Esophagus squamous epithelium (tissue), 5 donors: ENCODE measurements at places on chromosomes 16 and 17.

DNA sequence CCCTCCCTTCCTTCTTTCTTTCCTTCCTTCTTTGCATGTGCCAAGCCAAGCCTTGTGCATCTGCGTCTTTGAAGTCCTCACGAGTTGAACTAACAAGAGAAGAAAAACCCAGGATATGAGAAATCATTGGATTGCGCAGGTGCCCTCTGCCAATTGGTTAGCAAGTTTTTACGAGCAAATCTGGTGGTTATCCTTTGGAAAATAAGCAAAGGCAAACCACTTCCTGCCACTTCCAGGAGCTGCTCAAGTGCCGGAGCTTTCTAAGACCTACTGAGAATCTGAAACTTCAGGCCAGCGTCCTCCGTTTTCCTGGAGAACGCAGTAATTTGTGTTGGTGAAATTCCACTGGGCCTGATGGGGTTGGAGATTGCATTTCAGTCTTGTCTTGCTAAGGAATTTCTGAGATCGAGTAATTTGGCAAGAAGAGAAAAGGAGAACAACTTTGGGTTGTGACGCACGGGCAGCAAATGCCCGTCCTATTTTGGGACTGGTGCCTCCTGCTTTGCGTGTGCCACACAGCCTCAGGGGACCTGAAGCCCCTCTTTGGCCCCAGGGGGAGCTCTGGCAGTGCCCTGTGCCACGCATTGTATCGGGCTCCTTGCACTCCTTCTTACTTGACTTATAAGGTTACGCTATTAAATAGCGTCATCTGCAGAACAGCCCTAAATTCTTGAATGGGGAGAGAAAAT, 56.4 kb downstream of the CMIP start:
- DNase-seq: no peak

- DNase-seq: no peak
Observed at GRCh38 chr16:86083382-86084002, 184.5 kb downstream of the IRF8 start.

- no peak for DNase-seq
Observed at GRCh38 chr17:50319306-50320004, 26.5 kb upstream of the XYLT2 start.

GRCh38 chr17:79809530-79810129, 12.8 kb upstream of the CBX8 start:
- no peak for DNase-seq

GRCh38 chr17:42848093-42848492, 2.9 kb upstream of the AOC3 start:
- no peak for DNase-seq

- DNase-seq: no peak
Observed at GRCh38 chr16:28573738-28574718, 20.3 kb downstream of the SGF29 start.

GRCh38 chr16:50500171-50500874, 47.9 kb upstream of the NKD1 start:
- no peak for DNase-seq

- no peak for DNase-seq
Observed at GRCh38 chr16:81583893-81584631, 139.5 kb downstream of the CMIP start.

DNA sequence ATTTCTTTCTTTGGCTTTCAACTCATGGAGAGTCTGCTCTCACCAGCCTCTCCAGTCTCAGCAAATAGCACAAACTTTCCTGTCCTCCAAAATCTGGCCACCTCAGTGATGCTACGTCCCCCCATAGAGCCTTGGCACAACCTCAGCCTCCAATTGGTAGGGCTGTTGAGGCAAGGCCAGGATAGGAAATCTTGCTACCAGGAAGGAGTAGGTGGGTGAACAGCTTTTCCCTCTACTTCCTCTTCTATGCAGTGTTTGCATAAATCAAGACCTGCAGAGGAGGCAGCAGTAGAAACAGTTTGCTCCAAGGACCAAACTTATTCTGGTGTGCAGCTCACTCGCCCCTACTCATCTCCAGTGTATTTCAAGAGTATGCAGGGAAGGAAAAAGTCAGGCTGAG, 701 bp upstream of the DPEP2 start:
- no peak for DNase-seq

GRCh38 chr17:2076087-2076984, 21.4 kb downstream of the HIC1 start:
- no peak for DNase-seq
